ENCODE measurements at places on chromosomes 1 and 21. TPM values are rescaled to one million over a fixed set of nuclear protein-coding genes. Genes with fewer than 3 reads are reported as not detected.

DNA sequence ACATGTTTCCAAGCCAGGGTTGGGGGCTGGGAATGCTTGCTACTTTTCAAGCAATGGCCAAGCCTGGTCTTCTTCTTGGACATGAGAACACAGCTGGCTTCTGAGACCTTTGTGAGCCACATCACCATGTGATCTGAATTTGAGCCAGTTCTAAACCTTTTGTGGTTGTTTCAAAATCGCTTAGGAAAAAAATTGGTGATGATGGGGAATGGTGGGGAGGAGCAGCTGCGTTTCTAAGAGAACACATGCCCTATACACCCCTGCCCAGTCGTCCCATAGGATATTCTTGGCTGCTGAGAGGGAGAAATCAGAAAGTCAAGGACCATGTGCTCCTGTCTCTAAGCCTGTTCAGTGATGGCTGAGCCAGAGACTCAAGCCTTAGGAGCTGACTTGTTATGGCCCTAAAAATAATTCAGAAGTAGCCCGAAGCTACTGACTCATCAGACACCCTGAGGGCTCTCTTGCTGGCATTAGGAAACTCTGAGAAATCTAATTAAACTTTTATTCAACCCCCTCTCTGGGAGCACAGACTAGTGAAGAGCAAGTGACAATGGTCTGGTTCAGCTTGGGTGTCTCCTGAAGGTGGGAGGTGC, 30.5 kb downstream of the CCDC185 start:
- H3K27me3 ChIP-seq = no peaks in the 10 kb centered on the region
- no peak overlapping the region for H3K4me3 ChIP-seq
- no peak overlapping the region for H3K27ac ChIP-seq

GRCh38 chr1:24707687-24708086, 37.6 kb upstream of the CLIC4 start:
- H3K27me3 ChIP-seq = no peaks in the 10 kb centered on the region
- no peaks in the 10 kb centered on the region for H3K4me1 ChIP-seq
- H3K36me3 ChIP-seq = no peaks in the 10 kb centered on the region
- H3K4me3 ChIP-seq = no peak overlapping the region

- DNase-seq = no peak
- H3K4me1 ChIP-seq = no peaks in the 10 kb centered on the region
- no peaks in the 10 kb centered on the region for H3K36me3 ChIP-seq
- H3K4me3 ChIP-seq = no peak overlapping the region
- H3K27me3 ChIP-seq = no peaks in the 10 kb centered on the region
Observed at GRCh38 chr1:11873395-11874257, 14.9 kb upstream of the NPPB start.

NUAK2 gene
- 1.2 TPM for total RNA-seq

DNA sequence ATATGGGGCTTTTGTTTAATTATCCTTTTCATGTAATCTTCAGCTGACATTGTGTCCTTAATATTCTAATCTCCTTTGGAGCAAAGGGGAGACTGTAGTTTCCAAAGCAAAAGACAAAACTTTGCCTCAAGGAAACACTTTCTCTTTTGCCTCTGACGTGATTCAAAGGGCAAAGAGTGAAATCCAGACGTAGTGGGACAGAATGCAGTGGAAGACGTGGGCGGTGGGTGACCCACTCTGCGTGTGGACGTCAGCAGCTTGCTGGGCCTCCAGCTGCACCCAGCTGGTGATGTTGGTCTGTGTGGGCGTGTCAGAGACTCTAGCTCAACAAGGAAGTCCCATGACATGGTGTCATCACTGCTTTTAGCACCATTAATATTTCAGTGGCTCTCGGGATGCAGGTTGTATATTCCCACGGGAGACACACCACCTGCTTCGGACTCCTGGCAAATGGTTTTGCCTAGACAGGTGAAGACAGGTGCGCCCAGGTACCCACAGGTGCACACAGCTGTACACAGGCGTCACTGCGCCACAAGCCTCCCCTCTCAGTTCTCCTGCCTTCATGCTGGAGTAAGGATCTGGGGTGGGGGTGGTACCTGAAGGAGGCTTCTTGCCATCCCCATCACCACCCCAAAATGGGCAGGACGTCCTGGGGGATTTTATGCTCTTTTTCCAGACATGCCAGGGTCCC, 292.1 kb upstream of the VAMP3 start:
- H3K27me3 ChIP-seq = no peaks in the 10 kb centered on the region
- H3K4me3 ChIP-seq = no peak overlapping the region
- H3K27ac ChIP-seq = no peak overlapping the region
- peaks cover 10% of the 10 kb centered on the region for H3K4me1 ChIP-seq

DNA sequence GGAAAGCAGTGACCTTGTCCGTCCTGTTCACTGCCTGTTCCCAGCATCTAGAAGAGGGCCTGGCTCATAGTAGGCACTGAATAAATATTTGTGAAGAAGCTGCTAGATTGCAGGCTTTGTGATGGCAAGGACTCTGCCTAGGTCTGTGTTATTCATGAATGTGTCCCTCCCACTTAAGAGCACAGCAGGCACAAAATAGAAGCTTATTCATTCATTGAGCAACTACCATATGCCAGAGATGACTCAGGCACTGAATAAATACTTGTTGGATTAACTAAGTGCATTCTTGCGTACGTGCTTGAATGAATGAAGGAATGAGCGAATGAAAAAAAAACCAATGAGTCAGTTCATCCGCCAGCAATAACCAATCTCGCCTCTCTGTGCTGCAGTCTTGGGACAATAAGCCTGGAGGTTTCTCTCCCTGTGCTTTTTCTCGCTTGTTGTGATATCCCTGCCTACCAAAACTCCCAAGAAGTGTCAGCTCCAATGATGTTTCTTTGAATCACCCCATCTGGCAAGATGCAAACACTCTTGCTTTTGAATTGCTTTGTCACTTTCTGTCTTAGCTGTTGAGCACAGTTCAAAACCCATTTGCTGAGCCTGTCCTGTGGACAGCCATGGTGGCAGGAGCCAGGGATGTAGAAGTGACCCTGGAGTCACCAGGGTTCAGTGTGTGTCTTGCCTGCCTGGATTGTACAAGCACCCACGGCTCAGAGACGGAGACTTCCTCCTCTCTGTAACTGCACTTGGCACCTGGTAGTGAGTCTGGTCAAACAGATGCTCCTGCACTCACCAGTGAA, 143.9 kb downstream of the KAZN start:
- no peaks in the 10 kb centered on the region for H3K4me1 ChIP-seq
- no peaks in the 10 kb centered on the region for H3K36me3 ChIP-seq
- H3K27ac ChIP-seq = no peak overlapping the region
- no peak overlapping the region for H3K4me3 ChIP-seq

- H3K4me3 ChIP-seq = no peak overlapping the region
- no peaks in the 10 kb centered on the region for H3K36me3 ChIP-seq
- peak; percentile 6 for DNase-seq
- no peaks in the 10 kb centered on the region for H3K4me1 ChIP-seq
- H3K27me3 ChIP-seq = no peaks in the 10 kb centered on the region
Observed at GRCh38 chr1:79193211-79194079, 186.9 kb upstream of the ADGRL4 start.

DNA sequence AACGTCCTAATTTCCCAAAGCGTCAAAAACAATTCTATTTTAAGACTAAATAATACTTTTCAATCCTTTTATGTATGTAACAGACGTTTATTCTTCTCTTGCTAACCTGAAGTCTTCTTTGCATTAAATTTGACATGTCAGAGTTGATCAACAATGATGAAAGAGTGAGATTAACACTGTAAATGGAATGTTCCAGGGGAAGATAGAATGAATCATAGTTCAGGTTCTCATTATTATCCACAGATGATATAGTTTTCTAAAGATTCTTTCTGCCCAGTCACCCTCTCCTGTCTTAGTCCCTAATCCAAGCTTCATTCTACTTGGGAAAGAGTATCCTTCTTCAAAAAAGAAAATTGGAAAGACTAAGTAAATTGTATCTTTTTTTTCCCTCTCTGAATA, 38.9 kb downstream of the SDCCAG8 start:
- no peak overlapping the region for H3K4me3 ChIP-seq
- DNase-seq = no peak
- H3K27me3 ChIP-seq = no peaks in the 10 kb centered on the region
- H3K27ac ChIP-seq = no peak overlapping the region

Measured in adrenal gland (tissue), 19 donors.